ENCODE measurements at places on chromosomes 4 and X.

GRCh38 chrX:39750256-39750790, 347.4 kb downstream of the BCOR start:
- DNase-seq = no peak

GRCh38 chr4:34261799-34262314, 1982.5 kb downstream of the ARAP2 start:
- DNase-seq = no peak

GRCh38 chr4:71275004-71275403, 63.8 kb upstream of the SLC4A4 start:
- DNase-seq = no peak

GRCh38 chr4:16213121-16213520, 13.2 kb downstream of the TAPT1 start:
- DNase-seq = no peak

DNA sequence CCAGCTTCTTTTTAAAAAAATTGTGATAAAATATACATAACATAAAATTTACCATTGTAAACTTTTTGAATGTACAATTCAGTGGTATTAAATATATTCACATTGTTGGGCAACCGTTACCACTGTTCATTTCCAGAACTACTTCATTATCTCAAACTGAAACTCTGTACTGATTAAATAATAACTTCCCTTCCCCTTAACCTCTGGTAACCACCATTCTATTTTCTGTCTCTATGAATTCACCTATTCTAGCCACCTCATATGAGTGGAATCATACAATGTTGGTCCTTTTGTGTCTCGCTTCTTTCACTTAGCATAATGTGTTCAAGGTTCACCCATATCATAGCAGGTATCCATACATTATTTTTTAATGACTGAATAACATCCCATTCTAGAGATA, 8.3 kb downstream of the GPR50 start:
- DNase-seq = no peak

DNA sequence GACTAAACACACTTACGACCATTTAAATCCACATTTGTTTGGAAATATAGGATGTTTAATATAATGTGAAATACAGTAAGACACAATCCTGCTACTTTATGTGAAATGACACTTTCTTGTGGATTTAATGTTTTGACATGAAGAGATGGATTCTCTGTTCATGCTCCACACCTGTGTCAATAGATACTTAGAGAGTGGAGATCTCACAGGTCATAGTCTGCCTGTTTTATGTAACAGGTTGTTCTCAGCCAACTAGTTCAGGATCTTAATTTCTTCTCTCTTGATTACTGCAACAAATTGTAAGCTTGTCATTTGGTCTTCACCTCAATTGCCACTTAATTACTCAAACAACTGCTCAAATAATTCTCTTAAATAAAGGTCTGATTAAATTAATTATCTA, 1621.2 kb downstream of the PCDH7 start:
- DNase-seq = no peak

DNA sequence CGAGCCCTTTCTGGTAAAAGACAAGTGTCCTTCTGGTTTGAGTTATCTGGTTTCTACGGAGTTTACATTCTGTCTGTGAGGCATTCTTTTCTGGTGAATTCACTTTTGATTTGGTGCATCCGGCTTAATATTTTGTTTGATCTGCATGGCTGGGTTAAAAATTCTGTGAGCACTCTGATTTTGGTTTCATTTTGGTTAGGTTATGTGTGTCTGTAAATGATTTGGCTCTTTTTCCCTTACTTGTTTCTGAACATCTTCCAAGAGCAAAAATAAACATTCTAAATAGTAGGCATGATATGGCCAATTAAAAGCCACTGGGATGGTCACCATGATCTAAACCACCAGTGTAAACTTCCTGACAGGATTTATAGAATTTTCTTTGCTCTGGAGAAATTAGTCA, 85.7 kb upstream of the PTPN13 start:
- no peak for DNase-seq

Data from foreskin melanocyte (primary cell).